ENCODE measurements at places on chromosomes 5 and 9. TPM values are rescaled to one million over a fixed set of nuclear protein-coding genes. Genes with fewer than 3 reads are reported as not detected.

- DNase-seq, result no peak
Observed at GRCh38 chr9:76573905-76574760, 115.2 kb downstream of the GCNT1 start.

- no peak for DNase-seq
Observed at GRCh38 chr5:171766875-171767274, 18.7 kb upstream of the SMIM23 start.

- DNase-seq, result peak; percentile 39
Observed at GRCh38 chr9:99807276-99807852, 14.3 kb upstream of the NR4A3 start.

- DNase-seq, result no peak
Observed at GRCh38 chr5:138149530-138149929, 10.3 kb upstream of the NME5 start.

DNA sequence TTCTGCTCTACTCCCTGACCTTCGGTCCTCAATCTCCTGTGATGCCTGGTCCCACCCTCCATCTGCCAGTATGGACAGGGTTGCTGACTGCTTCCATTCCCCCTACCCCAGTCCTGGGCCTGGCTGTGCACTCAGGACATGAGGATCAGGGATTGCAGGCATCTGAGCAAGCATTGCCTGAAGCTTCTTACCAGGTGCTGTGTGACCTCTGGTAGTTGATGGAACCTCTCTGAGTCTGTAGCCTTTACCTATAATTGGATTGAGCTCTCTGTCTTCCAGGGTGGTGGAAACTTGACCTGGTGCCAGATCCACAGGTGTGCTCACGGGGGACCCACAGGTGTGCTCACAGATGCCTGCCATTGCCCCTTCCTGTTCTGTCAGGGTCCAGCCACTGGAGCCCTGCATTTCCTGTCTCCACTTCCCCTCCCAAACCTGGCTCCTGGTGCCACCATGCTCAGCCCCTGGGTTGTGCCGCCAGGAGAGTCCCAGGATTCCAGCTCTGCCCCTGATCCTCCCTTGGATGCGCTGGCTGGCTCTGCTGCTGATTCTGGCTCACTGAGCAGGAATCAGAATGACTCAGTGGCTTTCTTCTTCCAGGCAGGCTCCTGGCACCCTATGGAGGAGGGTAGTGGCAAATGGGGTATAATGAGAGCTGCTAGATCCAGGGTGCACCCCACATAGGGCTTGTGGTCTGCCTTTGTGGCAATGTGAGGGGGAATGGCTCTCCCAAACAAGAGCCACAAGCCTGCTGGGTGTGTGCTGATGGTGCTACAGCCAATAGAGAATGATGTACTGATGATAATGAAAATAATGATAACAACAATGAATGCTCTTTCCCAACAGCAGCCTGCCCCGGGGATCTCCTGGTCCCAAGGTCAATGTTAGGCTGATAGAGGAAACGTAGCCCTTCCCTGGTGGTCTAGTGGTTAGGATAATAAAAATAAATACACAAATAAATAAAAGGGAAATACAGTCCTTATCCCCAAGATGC is 35.2 kb upstream of the PSD2 start:
- DNase-seq, result no peak

Gene CD274
- 15.5 TPM for total RNA-seq

Gene DEPDC1B
- 3.4 TPM for total RNA-seq

Gene GBGT1
- total RNA-seq, result 4.3 TPM

Measured in glomerular endothelial cell (primary cell).